ENCODE measurements at places on chromosomes 2 and 18. TPM values are rescaled to one million over a fixed set of nuclear protein-coding genes. Genes with fewer than 3 reads are reported as not detected.
A peak's percentile ranks its signal among the peaks of the same experiment; 100 is the strongest.

Gene BUB1
- total RNA-seq: 1.4 TPM

Gene GAD1
- not detected for total RNA-seq

Gene SEPTIN10
- total RNA-seq: 117 TPM

Gene MAL
- total RNA-seq: 14.3 TPM

Gene LINC00305
- total RNA-seq: not detected

Gene EVX2
- not detected for total RNA-seq

Gene IL36G
- total RNA-seq: 2.8 TPM

GRCh38 chr2:238031751-238032150 lies 29.1 kb upstream of the SCLY start:
- H3K27me3 ChIP-seq: no peaks in the 10 kb centered on the region
- H3K36me3 ChIP-seq: no peaks in the 10 kb centered on the region
- no peaks in the 10 kb centered on the region for H3K4me1 ChIP-seq
- DNase-seq: no peak
- no peak overlapping the region for H3K27ac ChIP-seq
- H3K4me3 ChIP-seq: no peak overlapping the region

GRCh38 chr2:240512666-240513535 lies 44.9 kb downstream of the ANKMY1 start:
- no peak overlapping the region for H3K27ac ChIP-seq
- H3K4me3 ChIP-seq: no peak overlapping the region
- H3K4me1 ChIP-seq: peaks cover 5% of the 10 kb centered on the region
- H3K36me3 ChIP-seq: no peaks in the 10 kb centered on the region

DNA sequence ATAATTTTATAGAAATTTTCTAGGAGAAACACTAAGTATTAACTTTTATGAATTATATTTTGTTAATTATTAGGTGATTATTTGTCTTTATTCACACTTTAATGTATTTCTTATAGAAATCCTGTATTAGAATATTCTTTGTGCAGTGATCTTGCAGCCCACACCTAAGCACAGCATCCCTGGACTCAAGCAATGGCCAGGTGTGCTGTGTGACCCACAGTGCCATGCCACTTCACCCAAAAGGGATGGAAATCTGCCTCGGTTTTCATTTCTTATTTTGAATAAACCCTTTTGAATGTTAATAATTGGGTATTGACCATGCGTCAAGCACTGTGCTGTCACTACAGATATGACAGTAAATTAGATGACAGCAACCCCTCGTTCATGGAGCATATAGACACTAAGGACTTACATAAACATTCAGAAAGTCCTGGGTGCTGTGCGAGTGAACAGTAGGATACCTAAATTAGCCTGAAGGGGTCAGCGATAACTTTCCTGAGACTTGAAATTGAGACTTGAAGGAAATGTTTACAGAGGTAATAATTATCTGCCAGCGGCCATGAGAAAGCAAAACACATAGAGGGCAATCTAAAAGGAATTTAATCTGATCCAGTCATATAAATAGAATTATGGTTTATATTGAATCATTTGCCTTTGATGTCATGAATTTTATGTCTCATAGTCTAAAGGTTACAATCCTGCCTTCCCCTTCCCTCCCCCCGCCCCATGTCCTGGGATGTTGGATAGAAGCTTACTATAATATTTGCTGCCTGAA lies 52.7 kb upstream of the CALCRL start:
- no peak for DNase-seq
- no peaks in the 10 kb centered on the region for H3K27me3 ChIP-seq
- no peaks in the 10 kb centered on the region for H3K4me1 ChIP-seq
- H3K36me3 ChIP-seq: no peaks in the 10 kb centered on the region

DNA sequence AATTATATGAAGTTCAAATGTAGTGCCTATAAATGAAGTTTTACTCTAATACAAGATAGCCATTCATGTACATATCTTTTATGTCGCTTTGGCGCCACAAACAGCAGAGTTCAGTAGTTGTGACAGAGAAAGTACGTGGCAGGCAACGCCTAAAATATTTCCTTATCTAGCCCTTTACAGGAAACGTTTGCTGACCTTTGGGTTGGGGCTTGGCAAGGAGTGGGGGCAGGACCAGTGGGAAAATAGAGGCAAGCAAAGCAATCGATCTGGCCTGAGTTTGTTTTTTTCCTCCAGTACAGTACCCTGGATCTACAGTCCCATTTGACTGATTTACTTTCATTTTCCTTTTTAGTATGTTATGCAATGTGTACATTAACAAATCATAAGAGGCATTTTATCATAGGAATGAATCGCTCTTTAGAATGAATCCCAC lies 13.1 kb downstream of the CCDC68 start:
- no peaks in the 10 kb centered on the region for H3K36me3 ChIP-seq
- peak; percentile 83 for DNase-seq
- peaks cover 29% of the 10 kb centered on the region for H3K4me1 ChIP-seq
- H3K27ac ChIP-seq: peak overlapping the region; percentile 82

DNA sequence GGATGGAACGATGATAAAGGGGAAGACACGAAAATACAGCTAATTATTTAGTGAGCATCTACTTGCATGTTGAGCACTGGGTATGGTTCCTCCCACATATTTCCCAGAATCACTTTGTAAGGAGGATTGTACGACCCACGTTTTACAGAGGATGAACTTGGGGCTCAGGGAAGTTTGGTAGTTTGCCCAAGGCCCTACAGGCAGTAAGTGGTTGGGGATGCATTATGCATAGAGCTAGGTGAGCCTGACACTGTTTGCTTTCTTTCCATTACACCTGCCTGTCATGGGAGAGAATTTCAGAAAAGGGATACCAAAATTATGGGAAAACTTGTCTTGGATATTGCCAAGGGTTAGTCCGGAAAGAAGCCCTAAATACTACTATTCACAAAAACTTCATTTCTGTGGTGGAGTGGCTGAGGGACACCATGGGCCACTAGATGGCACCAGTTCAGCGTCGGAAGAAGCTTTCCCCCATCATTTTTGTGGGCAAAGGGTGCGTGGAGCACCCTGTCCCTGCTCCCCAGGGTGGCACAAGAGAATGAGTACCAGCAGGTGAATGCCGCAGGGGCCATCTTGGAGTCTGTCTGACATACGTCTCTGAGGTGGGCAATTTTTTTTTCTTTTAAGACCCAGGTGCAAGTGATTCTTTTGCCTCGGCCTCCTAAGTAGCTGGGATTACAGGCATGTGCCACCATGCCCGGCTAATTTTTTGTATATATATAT lies 23.5 kb upstream of the C18orf32 start:
- H3K4me3 ChIP-seq: no peak overlapping the region
- H3K36me3 ChIP-seq: no peaks in the 10 kb centered on the region
- peaks cover 6% of the 10 kb centered on the region for H3K4me1 ChIP-seq
- no peak overlapping the region for H3K27ac ChIP-seq

GRCh38 chr2:65491381-65491905 lies 59.0 kb upstream of the SPRED2 start:
- H3K36me3 ChIP-seq: no peaks in the 10 kb centered on the region
- H3K27ac ChIP-seq: no peak overlapping the region
- H3K4me3 ChIP-seq: no peak overlapping the region
- no peak for DNase-seq

GRCh38 chr2:115412501-115412900 lies 970.1 kb downstream of the DPP10 start:
- H3K4me3 ChIP-seq: no peak overlapping the region
- H3K27me3 ChIP-seq: no peaks in the 10 kb centered on the region
- no peaks in the 10 kb centered on the region for H3K36me3 ChIP-seq
- DNase-seq: no peak

GRCh38 chr2:29033656-29034055 lies 40.7 kb downstream of the PCARE start:
- H3K27me3 ChIP-seq: no peaks in the 10 kb centered on the region
- DNase-seq: no peak
- H3K27ac ChIP-seq: no peak overlapping the region
- H3K4me3 ChIP-seq: no peak overlapping the region
- no peaks in the 10 kb centered on the region for H3K4me1 ChIP-seq

DNA sequence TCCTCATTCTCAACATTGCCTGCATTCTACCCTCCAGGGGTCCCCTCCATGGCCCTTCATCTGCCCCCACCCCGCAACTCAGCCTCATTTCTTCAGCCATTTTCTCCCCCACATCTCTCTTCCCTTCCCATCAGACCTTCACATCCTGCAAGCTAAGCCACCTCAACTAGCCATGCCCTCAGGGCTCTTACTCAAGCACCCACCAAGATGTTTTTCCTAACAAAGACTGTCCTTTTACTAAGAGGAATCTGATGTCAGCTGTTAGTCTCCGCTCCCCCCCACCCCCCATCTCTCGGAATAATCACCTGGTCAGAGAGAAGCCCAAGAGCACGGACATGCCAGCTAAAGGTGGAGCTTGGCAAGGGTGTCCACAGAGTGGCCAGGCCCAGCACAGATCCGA lies 4.7 kb upstream of the CAPN10 start:
- no peak overlapping the region for H3K27ac ChIP-seq
- no peaks in the 10 kb centered on the region for H3K27me3 ChIP-seq
- DNase-seq: no peak
- H3K4me3 ChIP-seq: no peak overlapping the region

- no peaks in the 10 kb centered on the region for H3K27me3 ChIP-seq
- H3K4me3 ChIP-seq: no peak overlapping the region
- H3K4me1 ChIP-seq: no peaks in the 10 kb centered on the region
- no peak for DNase-seq
Measured at GRCh38 chr2:206918263-206918662, 21.1 kb upstream of the CPO start.

GRCh38 chr2:54318821-54319220 lies 62.8 kb upstream of the TSPYL6 start:
- H3K27me3 ChIP-seq: no peaks in the 10 kb centered on the region
- no peak for DNase-seq
- no peaks in the 10 kb centered on the region for H3K36me3 ChIP-seq
- H3K27ac ChIP-seq: no peak overlapping the region

DNA sequence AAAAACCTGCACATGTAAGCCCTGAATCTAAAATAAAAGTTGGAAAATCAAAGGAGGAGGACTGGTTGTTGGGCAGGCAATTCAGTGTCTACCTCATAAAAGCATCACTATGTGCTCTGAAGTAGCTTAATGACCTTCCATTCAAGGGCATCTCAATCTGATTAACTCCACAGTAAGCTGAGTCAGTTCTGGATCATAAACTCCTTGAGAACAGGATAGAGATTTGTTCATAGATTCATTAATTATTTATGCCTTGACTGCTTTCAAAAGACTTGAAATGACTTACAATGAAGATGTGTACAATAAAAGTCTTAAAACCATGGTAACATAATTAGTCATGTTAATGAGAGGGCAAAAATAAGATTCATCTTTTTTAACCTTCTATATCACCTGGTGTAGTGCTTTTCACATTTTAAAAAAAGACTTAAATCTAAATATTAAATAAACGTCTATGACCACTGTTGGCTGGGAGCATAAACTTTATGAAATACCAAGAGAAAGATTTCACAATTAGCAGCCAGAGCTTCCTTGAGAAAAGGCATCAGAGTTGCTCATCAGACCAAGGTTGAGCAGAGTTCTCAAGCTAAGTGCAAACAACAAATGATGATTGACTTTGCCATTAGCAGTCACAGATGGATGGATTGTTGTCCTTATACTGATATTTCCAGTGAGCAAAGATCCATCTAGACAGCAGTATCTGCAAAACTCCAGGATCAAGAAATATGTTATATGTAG lies 237.3 kb upstream of the THUMPD2 start:
- no peaks in the 10 kb centered on the region for H3K27me3 ChIP-seq
- no peaks in the 10 kb centered on the region for H3K4me1 ChIP-seq
- no peaks in the 10 kb centered on the region for H3K36me3 ChIP-seq
- DNase-seq: no peak
- H3K27ac ChIP-seq: no peak overlapping the region
- no peak overlapping the region for H3K4me3 ChIP-seq

DNA sequence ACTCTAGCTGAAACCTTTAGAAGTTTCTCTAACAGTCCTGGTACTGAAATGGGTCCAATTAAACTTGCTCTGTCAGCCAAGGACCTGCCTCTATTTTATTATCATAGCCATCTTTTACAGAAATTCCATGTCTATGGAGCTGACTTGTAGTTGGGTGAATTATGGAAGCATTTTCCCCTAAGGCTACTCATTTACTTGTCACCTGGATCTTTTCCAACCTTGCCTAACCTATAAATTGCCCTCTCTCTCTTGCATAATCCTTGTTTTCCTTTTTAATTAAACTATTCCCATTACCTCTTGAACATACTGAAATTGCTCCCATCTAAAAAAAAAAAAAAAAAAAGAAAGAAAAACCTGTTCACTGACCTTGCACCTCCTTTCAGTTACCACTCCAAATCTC lies 74.6 kb upstream of the DOK6 start:
- no peak overlapping the region for H3K4me3 ChIP-seq
- DNase-seq: no peak
- no peaks in the 10 kb centered on the region for H3K36me3 ChIP-seq
- no peaks in the 10 kb centered on the region for H3K27me3 ChIP-seq
- no peaks in the 10 kb centered on the region for H3K4me1 ChIP-seq
- H3K27ac ChIP-seq: no peak overlapping the region

GRCh38 chr2:235143789-235144188 lies 192.0 kb downstream of the SH3BP4 start:
- no peak overlapping the region for H3K4me3 ChIP-seq
- H3K4me1 ChIP-seq: peaks cover 51% of the 10 kb centered on the region
- DNase-seq: no peak
- H3K27me3 ChIP-seq: no peaks in the 10 kb centered on the region
- H3K36me3 ChIP-seq: no peaks in the 10 kb centered on the region

GRCh38 chr2:206477296-206477695 lies 34.0 kb downstream of the ADAM23 start:
- no peaks in the 10 kb centered on the region for H3K27me3 ChIP-seq
- H3K4me3 ChIP-seq: no peak overlapping the region
- H3K36me3 ChIP-seq: no peaks in the 10 kb centered on the region
- DNase-seq: no peak
- no peaks in the 10 kb centered on the region for H3K4me1 ChIP-seq

DNA sequence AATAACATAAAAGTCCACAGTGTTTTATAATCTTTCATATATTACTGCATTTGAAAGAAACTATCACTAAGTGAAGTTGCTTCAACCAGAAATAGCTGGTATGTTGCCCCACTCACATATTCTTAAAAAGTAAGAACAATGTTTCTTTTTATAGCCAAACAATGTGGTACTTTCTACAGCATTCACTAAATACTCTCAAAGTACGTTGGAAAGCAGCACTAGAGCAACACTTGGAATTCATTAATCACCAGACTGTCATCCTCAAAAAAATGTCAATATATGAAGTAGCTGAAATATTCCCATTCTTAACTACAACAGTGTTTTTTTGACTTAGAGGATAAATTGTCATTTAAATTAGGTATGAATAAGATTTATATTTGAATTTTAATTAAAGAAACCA lies 32.8 kb downstream of the COBLL1 start:
- no peaks in the 10 kb centered on the region for H3K4me1 ChIP-seq
- no peaks in the 10 kb centered on the region for H3K27me3 ChIP-seq
- no peaks in the 10 kb centered on the region for H3K36me3 ChIP-seq
- DNase-seq: no peak

- H3K4me3 ChIP-seq: no peak overlapping the region
- no peak overlapping the region for H3K27ac ChIP-seq
- H3K36me3 ChIP-seq: no peaks in the 10 kb centered on the region
- DNase-seq: no peak
- no peaks in the 10 kb centered on the region for H3K27me3 ChIP-seq
Measured at GRCh38 chr2:50392185-50392584, 639.7 kb downstream of the NRXN1 start.
